ENCODE measurements at places on chromosomes 5 and 9.
A peak's percentile ranks its signal among the peaks of the same experiment; 100 is the strongest.

- DNase-seq = no peak
Observed at GRCh38 chr5:120447706-120448239, 16.3 kb upstream of the PRR16 start.

GRCh38 chr9:129225815-129226214, 47.8 kb upstream of the IER5L start:
- no peak for DNase-seq

DNA sequence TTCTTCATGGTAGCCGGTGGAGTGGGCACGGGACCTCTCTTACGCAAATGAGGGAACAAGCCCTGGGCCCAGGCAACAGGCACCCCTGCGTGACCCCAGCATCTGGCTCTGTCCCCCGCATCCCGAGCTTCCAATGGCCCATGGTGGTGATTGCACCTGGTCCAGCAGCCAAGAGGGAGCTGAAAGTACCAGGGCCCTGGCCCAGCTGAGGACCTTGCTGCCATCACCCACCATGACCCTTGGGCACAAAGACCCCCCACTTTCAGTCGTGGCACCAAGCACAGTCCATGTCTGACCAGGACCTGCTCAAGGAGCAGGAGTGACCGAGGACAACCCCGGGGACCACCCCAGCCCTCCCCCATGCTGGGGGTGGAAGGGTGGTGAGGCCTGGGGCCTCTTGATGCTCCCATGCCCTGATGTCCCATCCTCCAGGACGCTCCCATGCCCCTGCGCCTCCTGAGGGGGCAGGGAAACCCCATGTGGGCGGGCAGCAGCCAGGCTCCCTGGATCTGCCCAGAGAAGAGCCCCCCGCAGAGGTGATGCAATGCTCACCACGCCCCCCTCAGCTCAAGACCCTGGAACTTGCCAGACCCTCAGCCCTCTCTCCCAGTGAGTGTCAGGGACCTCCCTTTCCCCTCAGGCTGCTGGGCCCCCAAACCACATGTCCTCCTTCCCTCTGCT, 123.9 kb downstream of the ADAMTS2 start:
- no peak for DNase-seq

- no peak for DNase-seq
Observed at GRCh38 chr5:138962614-138963370, 87.7 kb upstream of the LRRTM2 start.

DNA sequence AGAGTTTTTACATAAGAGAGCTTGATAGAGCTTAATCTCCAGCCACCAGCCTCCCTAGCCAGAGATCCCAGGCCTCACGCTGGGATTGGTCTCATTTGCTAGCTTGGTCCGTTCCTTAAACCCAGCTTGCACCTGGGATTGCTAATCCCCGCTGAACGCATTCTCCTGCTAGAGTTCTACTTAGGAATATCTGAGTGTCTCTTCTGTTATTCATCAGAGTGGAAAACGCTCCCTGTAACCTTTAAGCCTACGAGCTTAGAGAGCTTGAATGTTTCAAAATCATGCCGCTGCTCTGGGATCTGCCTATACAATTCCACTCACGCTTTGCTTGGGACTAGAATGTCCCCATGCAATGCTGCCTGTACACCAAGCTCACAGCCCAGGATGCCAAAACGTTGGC, 201.8 kb downstream of the NSG2 start:
- DNase-seq = no peak

DNA sequence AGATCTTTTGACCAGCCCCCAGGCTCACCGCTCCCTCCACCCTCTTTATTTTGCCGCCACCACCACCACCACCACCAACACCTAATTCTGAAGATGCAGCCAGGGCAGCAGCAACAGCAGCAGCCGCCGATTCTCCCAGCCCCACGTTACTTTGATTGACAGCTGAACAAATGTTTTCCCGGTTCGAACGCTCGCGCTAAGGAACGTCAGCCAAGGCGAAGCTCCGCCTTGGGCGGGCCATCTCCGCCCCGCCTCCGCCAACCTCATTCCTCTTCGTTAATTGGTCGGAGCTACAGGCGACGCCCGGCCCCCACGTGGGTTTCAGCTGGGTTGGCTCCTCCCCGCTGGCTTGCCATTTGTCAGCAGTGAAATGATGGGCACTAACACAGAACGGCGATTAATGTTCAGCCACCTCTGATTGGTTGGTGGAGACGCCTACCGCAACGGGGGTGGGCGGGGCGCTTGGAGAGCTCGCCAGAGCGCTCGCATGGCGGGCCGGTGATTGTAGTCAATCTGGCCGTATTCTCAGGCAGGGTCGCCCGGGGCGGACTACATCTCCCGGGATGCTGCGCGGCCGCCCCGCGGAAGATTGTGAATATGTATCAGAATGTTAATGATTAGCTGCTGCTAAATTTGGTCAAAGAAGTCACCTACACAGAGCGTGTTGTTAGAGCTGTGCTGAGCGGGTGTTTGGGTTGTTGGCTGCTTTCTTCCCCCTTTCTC, at the start of gene TLE4:
TSS of gene TLE4 (plus strand) at position 657 of the 723 bp plus-strand sequence. CDS start 826 bp downstream, outside the sequence.
- peak; percentile 100 for DNase-seq

DNA sequence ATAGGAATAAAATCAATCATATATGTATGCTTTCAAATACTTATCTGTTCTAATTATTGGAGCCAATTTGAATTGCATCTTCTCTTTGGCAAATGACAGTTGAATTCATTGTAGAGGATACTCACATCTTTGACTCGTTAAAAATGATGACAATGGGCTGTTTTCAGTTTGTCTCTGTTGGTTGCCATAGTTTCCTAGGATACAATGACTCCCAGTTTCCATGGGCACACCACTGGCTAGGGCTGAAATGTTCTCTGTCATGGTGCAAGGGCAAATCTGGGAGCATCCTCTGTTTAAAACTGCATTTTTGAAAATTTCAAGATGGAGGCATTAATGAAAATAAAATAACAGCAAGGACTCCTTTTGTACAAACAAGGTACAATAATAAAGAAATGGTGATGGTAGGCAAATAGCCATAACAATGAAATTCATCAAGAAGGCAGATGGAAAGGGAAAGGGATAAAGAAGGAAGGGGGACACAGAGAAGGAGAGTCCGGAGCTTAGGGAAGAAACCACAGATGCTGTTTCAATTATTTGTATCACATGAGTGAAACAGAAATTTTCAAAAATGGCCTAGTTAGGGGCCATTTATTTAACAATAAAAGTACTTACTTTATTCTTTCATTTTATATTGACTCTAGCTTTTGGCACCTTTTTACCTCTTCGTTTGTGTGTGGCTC, 378.8 kb upstream of the SEMA6A start:
- DNase-seq = peak; percentile 57

- no peak for DNase-seq
Observed at GRCh38 chr9:10252174-10252573, 360.6 kb downstream of the PTPRD start.

- peak; percentile 6 for DNase-seq
Observed at GRCh38 chr9:4491626-4491975, 1.3 kb downstream of the SLC1A1 start.

DNA sequence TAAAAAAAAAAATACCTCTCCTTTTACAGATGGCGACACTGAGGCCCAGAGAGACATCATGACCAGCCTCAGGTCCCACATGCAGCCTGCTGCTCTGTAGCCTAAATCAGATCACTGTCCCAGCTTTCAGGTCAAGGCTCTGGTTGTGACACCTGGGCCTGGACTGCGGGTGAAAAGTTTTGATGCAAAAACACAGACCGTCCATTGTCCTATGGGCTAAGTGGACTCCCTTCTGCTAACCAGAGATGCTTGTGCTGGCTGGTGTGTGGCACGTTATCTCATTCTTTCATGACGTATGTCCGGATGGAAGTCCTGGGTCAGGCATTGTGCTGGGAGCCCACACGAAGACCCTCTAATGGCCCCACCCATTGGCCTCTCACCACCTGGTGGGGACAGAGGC, 7.8 kb downstream of the NEK6 start:
- DNase-seq = no peak

DNA sequence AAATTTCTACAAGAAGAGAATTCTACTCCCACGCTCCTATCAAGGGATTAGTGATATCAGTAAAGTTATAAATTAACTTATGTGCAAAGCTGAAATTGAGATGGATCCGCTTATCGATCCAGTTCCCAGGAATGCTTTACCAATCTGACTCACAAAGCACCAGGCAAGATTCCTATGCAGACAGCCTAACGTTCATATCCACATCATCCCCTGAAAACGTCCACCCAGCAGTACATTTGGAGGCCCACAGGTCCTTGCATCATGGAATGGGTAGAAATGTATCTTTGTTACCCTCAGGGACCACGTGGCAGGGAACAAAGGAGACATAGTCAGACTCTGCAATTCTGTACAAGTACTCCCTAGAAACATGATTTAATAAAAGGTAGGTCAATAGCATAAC, 147.4 kb downstream of the ESM1 start:
- DNase-seq = no peak

Data from dorsolateral prefrontal cortex (tissue), 122 donors.